ENCODE measurements at places on chromosomes 12 and 14.

DNA sequence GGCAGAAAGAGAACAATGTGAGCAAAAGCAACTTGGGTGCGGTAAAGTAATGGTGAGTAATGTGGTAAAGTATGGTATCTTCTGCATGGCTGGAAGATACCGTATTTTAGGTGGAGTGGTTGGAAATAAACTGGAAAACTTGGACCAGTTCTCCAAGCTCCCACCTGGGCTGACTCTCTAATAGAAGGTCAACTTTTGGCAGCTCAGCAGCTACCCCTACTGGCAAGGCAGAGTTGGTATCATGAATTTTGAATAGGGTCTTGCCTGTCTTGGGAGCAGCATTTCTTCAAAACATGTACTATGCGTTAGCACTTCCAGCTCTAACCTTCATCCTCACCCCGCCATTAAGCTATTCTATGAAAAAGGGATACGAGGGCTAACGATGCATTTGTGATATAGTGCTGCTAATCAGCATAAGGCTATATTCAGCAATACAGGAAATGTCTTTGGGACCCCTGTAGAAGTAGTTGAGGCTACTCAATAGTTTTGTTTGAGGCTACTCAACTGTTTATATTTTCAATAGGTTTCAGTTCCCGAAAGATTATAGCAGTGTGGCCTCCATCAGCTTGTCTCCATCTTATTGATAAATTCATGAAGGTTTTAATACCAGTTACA, 276.3 kb upstream of the FAR2 start:
- peak; percentile 11 for DNase-seq

- no peak for DNase-seq
Observed at GRCh38 chr14:50237427-50237826, 6.0 kb upstream of the SOS2 start.

- peak; percentile 79 for DNase-seq
Observed at GRCh38 chr12:55996715-55997534, at the start of gene SUOX. SUOX (plus strand) TSS chr12:55997276; CDS start chr12:56002222, 4,946 bp downstream.

DNA sequence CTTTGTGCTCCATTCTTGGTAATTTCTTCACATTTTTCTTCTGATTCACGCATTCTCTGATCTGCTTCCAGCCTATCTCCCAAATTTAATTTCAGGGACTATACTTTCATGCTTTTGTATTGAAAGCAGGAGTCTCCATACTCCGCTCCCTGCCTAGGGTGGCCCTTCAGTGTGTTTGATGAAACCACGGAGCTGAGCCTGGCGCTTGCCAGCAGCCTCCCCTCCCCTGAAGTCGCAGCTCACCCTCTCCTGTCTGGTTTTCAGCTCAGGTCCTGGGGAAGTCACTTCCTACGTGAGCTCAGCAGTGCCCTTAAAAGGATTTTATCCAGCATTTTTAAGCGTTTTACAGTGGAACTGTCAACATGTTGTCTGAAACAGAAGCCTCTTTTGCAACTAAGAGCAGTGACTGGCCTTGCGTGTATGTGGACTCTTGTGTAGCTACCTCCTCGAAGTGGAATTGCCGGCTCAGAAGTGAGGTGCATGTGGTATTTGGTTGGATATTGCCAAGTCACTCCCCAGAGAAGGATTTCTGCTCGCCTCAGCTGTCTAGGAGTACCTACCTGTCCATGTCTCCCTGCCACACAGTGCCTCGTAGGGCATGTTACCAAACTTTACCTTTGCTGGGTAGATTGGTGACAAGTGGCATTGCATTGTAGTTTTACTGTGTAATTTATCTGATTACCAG, 78.5 kb downstream of the TESC start:
- DNase-seq, result no peak

DNA sequence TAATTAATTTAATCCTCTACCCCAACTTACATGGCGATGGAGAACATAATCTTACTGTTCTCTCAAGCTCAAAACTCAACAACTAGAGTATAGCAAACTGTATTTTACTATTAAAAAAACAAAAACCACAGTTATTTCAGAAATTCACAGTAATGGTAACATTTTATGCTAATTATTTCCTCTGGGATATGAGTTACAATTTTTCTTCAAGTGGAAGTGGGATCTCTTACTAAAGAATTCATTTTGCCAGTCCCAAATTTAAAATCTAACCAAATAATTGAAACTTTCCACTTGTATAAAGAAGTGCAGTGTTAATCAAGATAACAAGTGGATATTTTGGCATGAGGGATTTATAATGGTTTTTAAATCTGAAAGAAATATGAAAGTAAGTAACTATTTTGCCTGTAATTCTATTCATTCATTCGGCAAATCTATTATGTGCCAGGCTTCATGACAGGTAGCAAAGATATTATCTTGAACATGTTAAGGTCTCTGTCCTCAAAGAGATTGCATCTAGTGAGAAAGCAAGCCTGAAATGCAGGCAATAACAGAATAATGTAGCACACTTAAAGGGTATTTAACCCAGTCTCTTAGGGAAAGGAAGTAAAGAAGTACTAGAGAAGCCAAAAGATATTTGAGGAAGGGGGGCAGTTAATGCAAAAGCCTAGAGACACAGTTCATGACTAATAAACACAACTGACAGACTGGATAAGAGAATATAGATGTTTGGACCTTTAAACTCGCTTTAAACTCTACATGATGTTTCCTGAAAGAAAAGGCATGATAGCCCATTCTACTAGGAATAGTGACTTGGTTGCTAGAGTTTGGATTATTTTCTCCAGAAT, 44.0 kb downstream of the TAOK3 start:
- no peak for DNase-seq

- DNase-seq, result no peak
Observed at GRCh38 chr12:48078901-48079300, 27.0 kb downstream of the SENP1 start.

DNA sequence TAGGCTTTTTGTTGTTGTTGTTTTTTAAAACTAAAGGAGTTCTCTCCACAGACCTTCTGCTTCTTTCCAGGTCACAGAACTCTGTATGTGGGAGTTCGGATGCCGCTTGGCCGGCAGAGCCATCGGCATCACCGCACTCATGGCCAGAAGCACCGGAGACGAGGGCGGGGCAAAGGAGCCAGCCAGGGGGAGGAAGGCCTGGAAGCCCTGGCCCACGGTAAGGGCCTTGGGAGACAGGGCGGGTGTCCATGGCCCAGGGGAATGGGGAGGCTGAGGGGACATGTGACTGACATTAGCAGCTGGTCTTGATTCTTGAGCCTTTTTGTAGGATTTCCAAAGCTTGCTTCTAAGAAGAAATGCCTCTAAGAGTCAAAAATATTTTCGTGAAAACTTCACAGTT, 26.2 kb downstream of the SLC4A8 start:
- no peak for DNase-seq

GRCh38 chr14:71319666-71320065, 412.4 kb downstream of the PCNX1 start:
- peak; percentile 10 for DNase-seq

DNA sequence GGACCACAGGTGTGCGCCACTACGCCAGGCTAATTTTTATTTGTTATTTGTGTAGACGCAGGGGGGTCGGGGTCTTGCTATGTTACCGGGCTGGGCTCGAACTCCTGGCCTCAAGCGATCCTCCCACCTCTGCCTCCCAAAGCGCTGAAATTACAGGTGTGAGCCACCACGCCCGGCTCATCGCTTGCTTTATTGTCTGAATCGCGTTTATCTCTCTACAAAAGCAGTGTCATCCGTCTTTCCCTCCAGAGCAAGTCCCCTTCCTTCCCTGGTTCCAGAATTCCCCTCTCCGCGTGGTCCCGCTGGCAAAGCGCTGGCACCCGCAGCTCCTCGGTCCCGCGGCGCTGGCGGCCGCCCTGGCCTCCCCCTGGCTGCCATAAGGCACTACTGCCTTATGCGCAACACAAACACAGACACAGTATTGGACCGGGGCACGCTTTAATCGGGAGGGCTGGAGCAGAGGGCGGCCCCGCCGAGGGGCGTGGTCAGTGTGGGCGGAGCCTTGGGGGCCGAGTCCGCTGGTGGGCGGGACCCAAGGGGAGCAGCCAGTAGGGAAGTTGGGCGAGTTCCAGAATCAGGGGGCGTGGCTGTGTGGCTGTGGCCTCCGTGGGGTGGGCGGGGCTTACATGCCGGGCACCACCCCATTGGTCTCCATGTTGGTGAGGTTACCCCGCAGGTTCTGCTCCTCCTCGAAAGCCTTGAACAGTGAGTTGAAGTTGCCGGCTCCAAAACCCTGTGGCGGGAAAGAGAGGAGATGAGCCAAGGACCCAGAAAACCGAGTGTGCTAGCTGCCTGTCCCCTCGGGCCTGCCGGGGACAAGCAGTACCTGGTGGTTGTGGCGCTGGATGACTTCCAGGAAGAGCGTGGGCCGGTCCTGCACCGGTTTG, 19.3 kb downstream of the HPD start:
- peak; percentile 97 for DNase-seq

- no peak for DNase-seq
Observed at GRCh38 chr14:38948171-38948570, 154.9 kb downstream of the SEC23A start.

- DNase-seq, result no peak
Observed at GRCh38 chr12:2382370-2383155, 329.8 kb downstream of the CACNA1C start.

- DNase-seq, result no peak
Observed at GRCh38 chr12:121713793-121714192, 1.2 kb downstream of the TMEM120B start.

GRCh38 chr14:52360831-52361230, 46.7 kb downstream of the PTGER2 start:
- DNase-seq, result no peak

- DNase-seq, result no peak
Observed at GRCh38 chr14:103442288-103442687, 57.1 kb downstream of the MARK3 start.
